Activated CD4-positive, alpha-beta T cell treated with anti-CD3 and anti-CD28 coated beads for 36 hours (primary cell): ENCODE measurements at places on chromosomes 16 and 17.
A peak's percentile ranks its signal among the peaks of the same experiment; 100 is the strongest.

DNA sequence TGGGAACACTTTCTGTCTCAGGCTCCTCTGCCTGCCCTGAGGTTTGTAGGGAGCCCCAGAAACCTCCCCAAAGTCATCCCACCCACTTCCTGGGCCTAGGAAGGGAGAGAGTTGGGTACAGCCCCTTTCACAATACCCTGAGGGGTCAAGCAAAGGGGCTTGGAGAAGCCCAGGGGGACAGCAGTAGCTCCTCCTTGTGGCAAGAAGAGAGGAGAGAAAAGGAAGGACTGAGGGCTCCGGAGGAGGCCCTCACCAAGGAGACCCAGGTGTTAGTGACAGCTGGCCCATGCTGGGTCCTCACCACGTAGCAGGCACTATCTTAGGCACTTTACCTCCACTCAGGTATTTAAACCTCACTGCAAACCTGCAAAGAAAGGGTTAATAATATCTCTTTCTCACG, 112.8 kb downstream of the IRX5 start:
- H3K27me3 ChIP-seq, result peaks cover 3% of the 10 kb centered on the region
- H3K36me3 ChIP-seq, result no peaks in the 10 kb centered on the region
- H3K4me1 ChIP-seq, result no peaks in the 10 kb centered on the region
- H3K4me3 ChIP-seq, result no peak overlapping the region
- H3K27ac ChIP-seq, result no peak overlapping the region

DNA sequence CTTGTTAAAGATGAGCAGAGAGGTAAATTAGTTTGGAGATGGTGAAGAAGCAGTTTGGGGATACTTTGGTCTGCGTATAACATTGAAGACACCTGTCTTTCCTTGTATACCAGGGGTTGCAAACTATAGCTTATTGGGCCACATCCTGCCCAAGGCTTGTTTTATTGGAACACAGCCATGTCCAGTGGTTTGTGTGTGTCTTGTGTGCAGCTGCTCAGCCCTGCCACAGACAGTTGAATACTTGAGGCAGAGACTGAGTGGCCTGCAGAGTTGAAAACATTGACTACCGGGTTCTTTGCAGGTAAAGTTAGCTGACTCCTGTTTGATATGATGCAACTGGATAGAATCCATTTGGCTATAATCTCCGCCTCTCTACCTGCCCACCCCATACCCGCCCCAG, 224.4 kb downstream of the PRKCA start:
- H3K4me1 ChIP-seq, result peaks cover 52% of the 10 kb centered on the region
- H3K36me3 ChIP-seq, result peaks cover 34% of the 10 kb centered on the region
- H3K27me3 ChIP-seq, result no peaks in the 10 kb centered on the region
- no peak for DNase-seq

- peaks cover 82% of the 10 kb centered on the region for H3K4me1 ChIP-seq
- H3K27ac ChIP-seq, result peak overlapping the region; percentile 96
- H3K4me3 ChIP-seq, result peak overlapping the region; percentile 65
These were observed 49.1 kb upstream of the SLC25A19 start for GRCh38 chr17:75338335-75338734.

- H3K4me1 ChIP-seq, result peaks cover 38% of the 10 kb centered on the region
- no peaks in the 10 kb centered on the region for H3K36me3 ChIP-seq
- no peak for DNase-seq
These were observed 1.2 kb upstream of the SECTM1 start for GRCh38 chr17:82334622-82335394.

- no peak overlapping the region for H3K27ac ChIP-seq
- no peaks in the 10 kb centered on the region for H3K27me3 ChIP-seq
- H3K36me3 ChIP-seq, result peaks cover 9% of the 10 kb centered on the region
- no peak overlapping the region for H3K4me3 ChIP-seq
- H3K4me1 ChIP-seq, result peaks cover 87% of the 10 kb centered on the region
- no peak for DNase-seq
These were observed 31.2 kb downstream of the NFATC3 start for GRCh38 chr16:68116256-68116867.
